ENCODE measurements at places on chromosomes 11 and 22.

DNA sequence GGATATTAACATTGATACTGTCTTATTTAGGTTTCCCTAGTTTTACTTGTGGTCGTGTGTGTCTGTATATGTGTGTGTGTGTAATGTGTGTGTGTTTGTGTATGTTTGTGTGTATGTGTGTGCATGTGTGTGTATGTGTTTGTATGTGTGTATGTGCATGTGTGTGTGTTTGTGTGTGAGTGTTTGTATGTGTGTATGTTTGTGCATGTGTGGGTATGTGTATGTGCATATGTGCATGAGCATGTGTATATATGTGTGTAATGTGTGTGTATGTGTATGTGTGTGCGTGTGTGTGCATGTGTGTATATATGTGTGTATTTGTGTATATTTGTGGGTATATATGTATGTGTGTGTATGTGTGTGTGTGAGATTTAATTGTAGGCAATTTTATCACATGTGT lies 17.3 kb upstream of the DNAL4 start:
- DNase-seq, result no peak

- no peak for DNase-seq
These were observed 3.8 kb downstream of the SLC7A4 start for GRCh38 chr22:21028277-21029251.

GRCh38 chr11:12121517-12121916 lies 11.1 kb downstream of the MICAL2 start:
- no peak for DNase-seq

DNA sequence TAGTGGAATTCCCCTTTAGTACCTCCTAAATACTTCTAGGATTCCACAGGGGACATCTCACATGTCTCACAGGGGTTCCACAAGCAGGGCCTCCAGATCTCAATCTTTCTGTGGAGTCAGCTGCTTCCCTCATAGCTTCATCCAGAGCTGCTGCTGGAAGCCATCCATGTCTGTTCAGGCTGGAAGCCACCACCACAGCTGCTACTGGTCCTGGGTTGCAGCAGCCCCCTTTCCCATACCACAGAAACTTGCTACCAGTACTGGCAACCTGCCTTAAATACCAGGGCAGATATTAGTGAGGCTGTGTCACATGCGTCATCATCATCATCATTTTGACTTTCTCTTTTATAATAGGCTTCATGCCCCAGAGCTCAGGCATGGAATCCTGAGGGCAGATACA lies 242.7 kb upstream of the NCAM1 start:
- no peak for DNase-seq

- no peak for DNase-seq
These were observed 57.9 kb downstream of the UVRAG start for GRCh38 chr11:75872887-75873416.

DNA sequence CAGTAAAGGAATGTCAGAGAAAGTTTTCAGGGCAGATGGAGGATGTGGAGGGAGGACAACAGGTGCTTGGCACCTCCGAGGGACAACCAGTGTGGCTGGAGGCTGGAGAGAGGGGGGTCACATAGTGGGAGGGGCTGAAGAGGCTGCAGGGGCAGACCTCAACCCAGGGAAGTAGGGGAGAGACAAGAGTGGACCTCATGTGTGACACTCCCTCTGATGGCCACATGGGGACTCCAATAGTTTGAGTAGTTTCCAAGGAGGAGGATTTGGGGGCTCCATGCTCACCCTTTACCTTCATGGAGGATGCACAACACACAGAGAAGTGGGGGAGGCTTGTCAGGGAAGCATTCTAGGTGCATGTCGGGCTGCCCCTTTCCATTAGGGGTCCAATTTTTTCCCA lies 35.1 kb upstream of the ASPHD2 start:
- no peak for DNase-seq

GRCh38 chr11:13261591-13262061 lies 16.0 kb upstream of the BMAL1 start:
- DNase-seq, result no peak

DNA sequence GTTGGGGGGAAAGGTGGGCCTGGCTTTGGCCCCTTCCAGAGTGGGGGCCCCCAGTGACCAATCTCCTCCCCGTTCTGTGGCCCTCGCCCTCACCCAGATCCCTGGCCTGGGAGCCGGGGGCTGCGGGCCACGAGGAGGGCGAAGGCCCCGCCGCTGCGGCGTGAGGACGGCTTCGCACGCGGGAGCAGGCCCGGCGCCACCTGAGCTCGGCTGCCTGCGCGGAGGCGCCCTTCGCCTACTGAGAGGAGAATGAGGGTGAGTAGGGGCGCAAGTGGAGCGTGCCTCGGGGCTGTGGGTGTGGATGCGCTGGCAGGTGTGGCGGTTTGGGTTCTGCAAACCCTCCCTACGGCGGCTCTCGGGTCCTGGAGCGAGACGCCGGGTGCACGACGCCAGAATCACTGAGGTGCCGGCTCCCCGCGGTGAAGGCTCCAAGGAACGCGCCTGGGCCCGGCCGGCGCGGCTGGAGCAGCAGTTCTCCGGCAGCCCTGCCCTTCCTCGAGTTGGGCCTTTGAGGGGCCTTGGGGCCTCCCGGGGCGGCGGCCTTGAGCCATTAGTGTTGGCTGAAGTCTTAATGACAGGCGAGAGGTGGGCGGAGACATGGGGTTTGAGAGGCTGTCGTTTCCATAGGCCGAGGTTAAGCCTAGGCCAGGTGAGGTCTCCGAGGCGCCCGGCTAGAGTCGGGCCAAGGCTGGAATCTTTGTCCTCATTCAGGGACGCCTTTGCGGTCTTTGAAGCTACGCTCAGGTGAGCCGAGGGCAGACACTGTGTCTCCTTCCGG lies 65.3 kb downstream of the CTTN start:
- no peak for DNase-seq

- DNase-seq, result no peak
These were observed 37.4 kb downstream of the SMIM38 start for GRCh38 chr11:69193151-69193550.

DNA sequence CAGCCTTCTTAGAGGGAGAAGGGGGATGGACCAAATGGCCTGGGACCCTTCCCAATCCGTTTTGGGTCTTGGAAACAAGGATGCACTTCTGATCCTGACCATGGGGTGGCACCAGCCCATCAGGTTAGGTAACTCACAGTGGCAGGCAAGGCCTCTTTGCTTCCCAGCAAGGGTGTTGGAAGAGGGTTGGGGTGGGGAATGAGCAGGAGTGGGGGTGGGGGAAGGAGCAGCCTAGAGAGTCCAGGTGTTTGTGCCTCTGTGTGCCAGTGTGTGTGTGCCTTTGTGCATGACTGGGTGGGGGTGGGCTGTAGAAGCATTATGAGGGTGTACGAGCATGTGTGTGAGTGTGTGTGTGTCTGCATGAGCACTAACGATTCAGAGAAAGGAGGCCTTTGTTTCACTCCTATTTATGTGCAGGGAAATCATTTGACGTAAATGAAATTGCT lies 213.1 kb downstream of the INSC start:
- no peak for DNase-seq

DNA sequence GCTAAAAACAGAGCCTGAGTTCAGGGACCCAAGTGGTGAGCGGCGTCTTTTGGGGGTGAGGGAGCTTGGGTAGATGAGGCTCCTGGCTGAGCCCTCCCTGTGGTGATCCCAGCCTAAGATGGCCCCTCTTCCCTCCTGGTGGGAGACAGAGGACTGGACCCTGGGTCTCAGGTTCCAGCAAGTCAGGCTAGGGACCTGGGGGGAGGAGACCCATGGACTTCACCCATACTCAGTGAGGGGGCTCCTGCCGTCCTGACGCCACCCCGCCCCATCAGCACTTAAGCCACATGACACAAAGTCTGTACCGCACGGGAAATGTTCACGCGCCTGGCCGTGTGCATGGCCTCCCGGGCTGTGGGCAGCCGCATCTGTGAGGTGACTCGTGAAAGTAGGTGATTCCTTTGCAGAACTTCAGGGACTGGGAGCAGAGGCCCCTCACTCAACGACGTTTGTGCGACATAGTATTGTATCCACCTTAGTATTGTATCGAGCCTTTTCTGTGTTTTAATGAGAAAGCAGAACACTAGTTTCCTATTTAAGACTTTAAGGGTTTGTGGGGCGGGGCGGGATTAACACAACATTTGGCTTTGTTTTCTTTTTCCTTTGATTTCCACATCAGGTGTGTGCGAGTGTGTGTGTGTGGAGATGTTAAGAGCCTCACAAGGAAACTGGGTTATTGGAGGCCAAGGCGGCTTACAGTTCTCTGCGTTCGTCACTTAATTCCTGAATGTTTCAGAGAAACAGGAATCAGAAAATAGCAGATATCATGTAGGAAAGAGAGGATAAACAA lies 18.4 kb upstream of the TMEM191C start:
- no peak for DNase-seq

GRCh38 chr11:65617136-65617850 lies 1.7 kb downstream of the PCNX3 start:
- no peak for DNase-seq

GRCh38 chr11:80726236-80726635 lies 1285.4 kb upstream of the TENM4 start:
- DNase-seq, result no peak

DNA sequence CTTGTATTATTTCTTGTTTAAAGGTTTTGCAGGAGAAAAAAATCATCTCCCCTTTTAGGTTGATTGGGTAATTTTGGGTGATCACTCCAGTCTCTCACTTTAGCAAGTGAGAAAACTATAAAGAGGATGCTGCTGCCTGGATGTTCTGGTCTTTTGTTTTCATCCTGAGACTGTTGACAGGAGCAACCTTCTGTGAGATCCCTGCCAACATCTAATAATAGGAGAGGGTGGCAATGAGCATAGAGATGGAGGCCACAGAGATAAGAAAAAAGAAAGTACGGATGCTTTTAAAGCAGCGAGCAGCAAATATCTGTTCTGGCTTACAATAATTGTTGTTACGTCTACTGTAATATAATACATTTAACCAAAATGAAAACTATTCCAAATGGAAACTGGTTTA lies 293.6 kb upstream of the MTNR1B start:
- no peak for DNase-seq

GRCh38 chr22:32800994-32801536 lies 440 bp upstream of the TIMP3 start:
- no peak for DNase-seq

DNA sequence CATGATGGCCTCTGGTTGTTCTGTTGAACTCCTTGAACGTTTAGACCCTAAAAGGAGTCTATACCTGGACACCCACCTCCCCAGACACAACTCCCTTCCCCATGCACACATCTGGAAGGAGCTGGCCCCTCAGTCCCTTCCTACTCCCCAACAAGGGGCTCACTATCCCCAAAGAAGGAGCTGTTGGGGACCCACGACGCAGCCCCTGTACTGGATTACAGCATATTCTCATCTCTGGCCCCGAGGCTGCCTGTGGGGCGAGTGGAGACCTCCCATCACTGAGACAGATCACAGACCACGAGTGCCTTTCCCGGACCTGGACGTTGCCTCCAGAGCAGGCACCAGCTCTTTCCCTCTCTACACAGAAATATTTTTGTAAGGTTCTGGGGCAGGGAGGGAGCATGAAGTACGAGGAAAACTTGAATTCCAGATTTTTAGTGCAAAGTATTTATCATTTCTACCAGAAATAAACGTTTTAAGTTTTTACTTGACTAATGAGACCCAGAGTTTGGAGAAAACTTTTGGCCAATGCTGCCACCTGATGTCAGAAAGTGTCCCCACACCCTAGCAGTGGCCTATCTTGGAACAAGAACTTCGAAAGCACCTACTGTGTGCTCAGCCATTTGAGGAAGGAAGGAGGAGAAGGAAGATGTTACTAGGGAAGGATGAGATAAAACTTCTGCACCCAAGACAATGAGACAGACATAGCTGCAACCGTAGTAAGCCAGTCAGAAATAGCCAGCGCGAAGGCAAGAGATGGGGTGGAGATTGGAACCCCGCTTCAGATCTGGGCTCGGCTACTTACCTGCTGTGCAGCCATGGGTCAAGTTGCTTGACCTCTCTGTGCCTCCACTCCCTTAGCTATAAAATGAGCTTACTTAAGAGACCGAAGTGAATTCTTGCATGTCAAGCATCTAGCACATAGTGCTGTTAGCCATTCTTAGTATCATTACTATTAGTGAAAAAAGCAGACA lies 10.2 kb upstream of the POU2F3 start:
- DNase-seq, result peak; percentile 22

- no peak for DNase-seq
These were observed 142.2 kb downstream of the WNT7B start for GRCh38 chr22:45834795-45835194.

DNA sequence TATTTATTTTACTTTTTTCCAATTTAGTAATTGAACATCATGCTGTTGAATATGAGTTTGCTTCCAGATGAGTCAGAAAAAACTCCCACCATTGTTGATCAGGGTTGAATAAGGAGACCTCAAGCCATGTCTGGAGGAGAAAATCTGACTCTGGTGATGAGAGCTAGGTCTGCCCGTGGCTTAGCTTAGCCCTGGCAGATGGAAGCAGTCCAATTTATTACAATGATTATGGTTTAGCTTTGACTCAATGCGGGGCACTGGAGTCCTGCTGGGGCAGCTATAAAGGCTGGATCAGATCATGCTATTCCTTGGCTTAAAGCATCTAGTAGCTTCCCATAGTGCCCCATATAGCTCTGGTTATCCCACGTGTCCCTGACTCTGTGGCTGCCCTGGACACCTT lies 506.5 kb downstream of the MN1 start:
- no peak for DNase-seq

DNA sequence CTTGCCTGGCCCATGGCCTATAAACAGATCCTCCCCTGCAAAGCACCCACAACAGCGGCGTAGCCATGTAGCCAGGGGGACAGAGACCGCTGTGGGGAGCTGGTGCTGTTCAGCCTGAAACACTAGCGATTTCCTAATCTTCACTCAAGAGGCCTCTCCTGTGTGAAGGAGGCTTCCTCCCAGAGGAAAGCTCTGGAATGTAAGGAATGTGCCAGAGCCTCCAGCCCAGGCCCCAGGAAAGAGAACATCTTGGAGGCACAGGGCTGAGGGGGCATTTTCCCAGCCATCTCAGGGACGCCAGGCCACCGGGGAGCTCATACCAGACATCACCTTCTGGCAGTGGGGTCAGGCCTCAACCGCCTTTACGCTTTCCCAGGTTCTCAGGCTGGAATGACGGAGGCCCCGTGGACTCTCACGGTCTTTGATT lies 24.0 kb downstream of the MIAT start:
- DNase-seq, result no peak

- peak; percentile 78 for DNase-seq
These were observed 6.4 kb downstream of the LTBP3 start for GRCh38 chr11:65551572-65552387.

- DNase-seq, result no peak
These were observed 24.6 kb upstream of the LMO1 start for GRCh38 chr11:8288166-8288772.

GRCh38 chr22:41913040-41913719 lies 1.7 kb downstream of the SHISA8 start:
- DNase-seq, result no peak

DNA sequence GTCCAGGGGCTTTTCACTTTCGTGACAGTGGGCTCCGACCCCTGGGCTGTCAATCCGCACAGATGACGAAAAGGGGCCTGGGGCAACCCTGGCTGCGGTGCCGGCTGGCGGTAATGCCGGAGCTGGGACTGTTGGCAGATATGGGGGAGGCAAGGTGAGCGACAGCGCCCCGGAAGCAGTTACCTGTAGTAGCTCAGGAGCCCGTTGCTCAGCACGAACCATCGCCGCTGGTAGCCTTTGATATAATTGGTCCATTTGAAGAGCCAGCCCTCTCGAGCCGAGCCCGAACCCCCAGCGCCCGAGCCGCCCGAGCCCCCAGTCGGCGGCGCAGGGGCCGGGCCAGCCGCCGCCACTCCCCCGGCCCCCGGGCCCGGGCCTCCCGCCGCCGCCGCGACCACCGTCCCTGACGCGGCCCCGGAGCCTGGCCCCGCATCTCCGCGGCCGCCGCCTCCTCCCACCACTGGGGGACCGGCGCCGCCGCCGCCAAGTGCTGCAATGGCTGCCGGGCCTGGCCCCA lies 396 bp downstream of the OSBP start:
- peak; percentile 72 for DNase-seq

- peak; percentile 45 for DNase-seq
These were observed 37.3 kb upstream of the SLC22A12 start for GRCh38 chr11:64553554-64554201.
